Non-pigmented ciliary epithelial cell (primary cell): ENCODE measurements at places on chromosomes 3 and 15.

DNA sequence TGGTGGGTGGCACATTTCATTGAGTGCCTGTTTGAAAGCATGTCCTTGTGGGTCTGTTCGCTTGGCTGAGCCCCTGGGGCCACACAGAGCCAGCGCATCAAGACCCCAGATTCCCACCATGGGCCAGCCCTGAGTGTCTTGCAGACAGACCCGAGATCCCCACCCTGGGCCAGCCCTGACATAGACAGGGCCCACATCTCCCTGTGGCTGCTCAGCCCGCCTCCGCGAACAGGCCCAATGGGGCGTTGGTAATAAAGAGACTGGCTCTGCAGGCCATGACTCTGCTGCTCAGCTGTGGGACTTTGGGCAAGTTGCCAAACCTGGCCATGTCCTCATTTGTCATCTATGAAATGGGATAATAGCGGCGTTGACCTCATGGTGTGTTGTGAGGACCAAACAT, 22.6 kb downstream of the FAH start:
- DNase-seq: no peak

GRCh38 chr3:32412887-32413286, 21.2 kb downstream of the CMTM7 start:
- no peak for DNase-seq

DNA sequence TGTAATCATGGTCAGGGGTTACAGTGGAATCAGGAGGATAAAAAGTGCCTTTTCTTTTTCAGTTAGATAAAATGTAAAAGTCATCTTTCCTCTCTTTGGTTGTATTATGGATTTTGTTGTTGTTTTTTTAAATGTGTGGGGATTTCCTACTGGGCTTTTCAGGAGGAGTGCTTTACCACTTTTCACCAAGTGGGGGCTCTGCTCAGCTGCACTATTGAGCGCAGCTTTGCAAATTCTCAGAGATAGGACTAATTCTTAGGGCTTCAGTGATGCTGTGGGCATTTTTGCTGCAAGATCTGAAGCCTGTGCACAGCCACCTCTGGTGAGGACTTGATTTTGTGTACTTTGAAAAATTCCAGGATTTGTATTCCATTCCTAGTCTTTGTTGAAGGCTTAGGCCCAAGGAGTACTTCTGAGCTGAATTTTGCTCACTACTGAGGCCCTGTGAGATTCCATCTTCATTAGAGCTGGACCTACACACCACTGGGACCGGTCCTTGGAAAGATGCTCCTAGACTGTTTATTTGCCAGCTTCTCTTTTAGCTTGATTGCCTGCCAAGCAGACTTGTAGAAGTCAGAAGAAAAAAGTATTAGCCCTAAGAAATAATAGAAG, 7.5 kb downstream of the GNB5 start:
- DNase-seq: no peak

DNA sequence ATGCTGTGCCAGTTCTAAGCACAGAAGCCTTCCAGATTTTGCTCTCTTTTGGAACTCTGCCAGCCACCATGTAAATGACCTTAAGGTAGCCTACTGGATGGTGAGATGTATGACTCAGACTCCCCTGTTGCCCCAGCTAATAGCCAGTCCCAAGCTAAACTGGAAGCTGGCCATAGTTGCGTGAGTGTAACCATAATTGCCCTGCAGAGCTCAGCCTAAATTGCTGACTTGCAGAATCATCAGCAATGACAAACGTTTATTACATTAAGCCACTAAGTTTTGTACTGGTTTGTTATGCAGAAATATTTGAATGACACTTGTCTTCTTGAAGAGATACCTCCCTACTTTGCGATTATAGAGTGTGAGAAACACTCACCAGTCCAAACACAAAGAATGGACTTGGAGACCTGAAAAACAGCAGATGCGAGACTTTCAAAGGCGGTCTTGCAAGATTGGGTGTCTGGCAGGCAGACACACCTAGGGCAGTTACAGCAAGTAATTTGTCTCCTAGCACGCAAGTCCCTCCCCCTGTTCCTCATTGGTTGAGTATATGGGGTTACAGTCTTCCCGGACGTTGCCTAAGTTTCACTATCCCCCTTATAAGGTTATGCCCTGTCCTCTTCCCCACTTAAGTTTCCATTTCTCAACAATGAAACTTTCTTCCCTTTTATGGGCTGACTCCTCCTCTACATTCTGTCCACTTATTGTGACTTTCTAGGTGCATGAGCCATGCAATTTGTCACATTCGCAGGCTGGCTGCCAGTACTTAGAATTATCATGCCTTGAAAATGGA, 83.6 kb upstream of the XCR1 start:
- DNase-seq: no peak

DNA sequence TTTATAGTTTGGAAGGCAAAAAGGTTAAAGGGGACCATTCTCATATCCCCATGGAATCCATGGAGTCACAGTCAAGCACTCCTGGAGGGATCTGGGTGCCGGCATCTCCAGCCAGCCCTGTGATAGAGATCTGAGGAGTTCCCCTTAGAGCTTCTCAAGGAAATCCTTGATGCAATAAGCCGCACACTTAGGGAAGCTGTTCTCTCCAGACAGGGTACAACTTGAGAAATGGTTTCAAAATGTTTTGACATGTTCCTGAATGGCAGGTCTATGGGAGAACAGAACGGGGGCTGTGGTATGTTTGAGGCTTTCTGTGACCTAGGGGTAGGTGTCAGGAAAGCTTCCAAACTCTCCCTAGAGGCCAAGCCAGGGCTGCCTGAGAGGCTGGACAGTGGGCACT, 292.9 kb downstream of the TLE3 start:
- no peak for DNase-seq

DNA sequence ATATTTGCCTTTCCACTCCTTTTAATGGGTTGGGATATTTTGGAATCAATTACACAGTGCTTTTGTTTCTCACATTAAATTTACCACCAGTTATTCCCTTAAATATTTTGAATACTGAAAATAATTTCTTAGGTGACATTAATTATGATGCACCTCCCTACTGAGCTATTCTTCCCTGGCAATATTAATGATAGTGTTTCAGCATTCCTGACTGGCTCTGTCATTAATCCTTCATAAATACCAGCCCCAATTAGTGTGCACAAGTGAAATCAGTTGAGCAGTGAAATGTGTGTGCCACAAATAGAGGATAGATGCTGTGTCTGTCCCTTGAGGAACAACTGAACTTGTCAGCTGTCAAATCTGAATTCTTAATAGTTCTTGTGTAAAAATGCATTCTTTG, 304.0 kb downstream of the CACNA2D3 start:
- no peak for DNase-seq

- no peak for DNase-seq
These were observed 1.2 kb upstream of the ITIH4 start for GRCh38 chr3:52831500-52832301.

DNA sequence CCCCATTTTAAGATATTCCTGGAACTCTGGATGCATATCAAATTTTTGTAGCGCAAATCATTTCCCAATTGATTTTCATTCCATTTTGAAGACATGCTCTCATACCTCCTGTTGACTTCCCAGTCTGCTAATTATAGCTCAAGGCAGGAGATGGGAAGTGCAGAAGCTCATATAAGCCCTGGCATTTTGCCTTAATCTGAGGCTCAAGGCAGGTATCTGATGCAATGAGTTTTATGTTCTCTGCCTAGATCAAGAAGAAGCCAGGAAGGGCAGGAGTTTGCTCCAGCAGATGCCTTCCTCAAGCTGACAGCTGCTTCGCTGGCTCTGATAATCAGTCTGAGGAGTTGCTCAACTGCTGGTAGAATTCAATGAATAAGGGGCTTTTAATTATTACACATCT, 65.6 kb upstream of the NEDD4 start:
- DNase-seq: no peak

DNA sequence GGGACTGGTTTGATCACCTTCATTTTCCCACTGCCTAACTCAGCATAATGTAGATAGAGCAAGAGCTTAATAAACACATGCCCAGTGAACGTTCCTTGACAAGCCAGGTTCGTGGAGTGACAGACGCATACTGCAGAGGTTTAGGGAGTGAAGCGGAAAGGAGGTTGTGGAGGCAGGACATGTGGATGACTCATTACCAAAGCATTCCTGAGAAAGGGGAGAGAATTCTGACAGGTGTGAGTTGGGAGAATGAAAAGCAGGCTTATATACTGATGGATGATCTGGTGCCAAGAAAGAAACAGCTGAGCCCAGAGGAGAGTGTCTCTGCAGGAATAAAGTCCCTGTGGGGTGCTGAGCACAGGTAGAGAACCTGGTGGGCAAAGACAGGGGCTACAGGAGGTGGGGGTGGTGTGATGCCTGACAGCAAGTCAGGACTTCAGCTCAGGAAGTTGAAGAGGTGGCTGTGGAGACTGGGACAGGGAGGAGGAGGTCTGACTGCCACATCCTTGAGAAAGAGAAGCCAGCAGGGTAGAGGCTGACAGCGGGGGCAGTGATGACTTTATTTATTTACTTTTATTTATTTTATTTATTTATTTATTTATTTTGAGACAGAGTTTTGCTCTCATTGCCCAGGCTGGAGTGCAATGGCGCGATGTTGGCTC, 2.4 kb upstream of the RPL29 start:
- no peak for DNase-seq

DNA sequence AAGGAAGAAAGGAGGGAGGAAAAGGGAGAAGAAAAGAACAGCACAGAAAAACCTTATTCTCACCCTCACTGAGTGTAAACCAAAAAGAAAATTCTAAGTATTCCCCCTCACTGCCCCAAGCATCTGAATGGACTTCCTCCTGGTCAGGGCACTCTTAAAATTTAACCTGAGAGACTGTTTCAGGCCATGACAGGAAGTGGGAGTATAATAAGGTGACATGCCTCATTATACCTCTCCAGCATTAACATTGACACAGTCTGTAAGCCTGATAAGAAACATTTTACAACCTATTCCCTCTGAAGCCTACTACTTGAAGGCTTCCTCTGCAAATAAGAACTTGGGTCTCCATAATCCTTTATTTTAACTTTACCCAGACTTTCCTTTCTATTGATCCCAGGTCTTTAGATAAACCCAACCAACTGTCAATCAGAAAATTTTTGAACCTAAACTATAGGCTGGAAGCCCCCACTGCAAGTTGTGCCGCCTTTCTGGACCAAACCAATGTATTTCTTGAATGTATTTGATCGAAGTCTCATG, 41.7 kb downstream of the SLCO2A1 start:
- DNase-seq: no peak

- no peak for DNase-seq
These were observed 2.6 kb upstream of the LYSMD4 start for GRCh38 chr15:99735868-99736267.

GRCh38 chr3:152927131-152927530, 92.2 kb downstream of the P2RY1 start:
- DNase-seq: no peak

- no peak for DNase-seq
These were observed 17.3 kb downstream of the SUCNR1 start for GRCh38 chr3:151890721-151891141.

DNA sequence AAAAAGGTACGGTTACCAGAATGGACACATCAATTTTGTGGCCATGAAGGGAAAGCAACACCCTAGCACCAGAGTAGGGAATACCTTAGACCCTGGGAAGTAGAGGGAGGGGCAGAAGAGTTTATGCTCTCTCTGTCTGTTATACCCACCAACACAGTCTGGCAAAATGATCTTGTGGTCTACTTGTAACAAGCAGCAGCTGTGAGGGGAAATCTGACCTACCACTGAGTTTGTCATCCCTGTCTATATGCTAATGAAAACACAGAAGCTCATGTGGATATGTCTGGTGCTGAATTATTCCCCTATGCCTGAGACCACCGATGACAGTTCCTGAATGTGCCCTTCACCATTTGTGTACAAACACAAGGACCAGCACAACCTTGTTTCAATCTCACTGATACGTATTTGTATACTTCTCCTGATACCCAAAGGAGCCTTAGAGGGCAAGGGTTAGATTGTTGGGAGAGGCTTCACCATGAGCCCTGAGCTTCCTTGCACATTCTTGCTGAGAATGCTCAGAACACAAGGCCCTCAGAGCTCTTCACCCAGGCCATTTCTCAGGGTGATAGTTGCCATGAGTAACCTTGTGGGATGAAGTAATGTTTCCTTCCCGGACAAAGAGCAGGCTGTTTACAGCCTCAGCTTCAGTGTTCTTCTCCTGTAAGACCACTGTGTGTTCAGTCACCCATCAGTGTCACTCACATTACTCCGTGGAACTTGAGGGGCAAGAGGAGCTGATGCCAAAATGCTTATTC, 24.7 kb upstream of the ZNF639 start:
- DNase-seq: no peak

GRCh38 chr15:100772478-100772877, 107.2 kb upstream of the ALDH1A3 start:
- no peak for DNase-seq

- no peak for DNase-seq
These were observed 12.1 kb upstream of the SKOR1 start for GRCh38 chr15:67813104-67813634.

- DNase-seq: peak; percentile 8
These were observed 199.1 kb downstream of the LRRN1 start for GRCh38 chr3:3998140-3998922.

- no peak for DNase-seq
These were observed 37.4 kb downstream of the TM2D3 start for GRCh38 chr15:101614761-101615160.

GRCh38 chr15:40863660-40864270, 10.3 kb downstream of the RHOV start:
- DNase-seq: no peak

- peak; percentile 45 for DNase-seq
These were observed 120.3 kb downstream of the LRRK1 start for GRCh38 chr15:101039461-101039860.

GRCh38 chr3:16849229-16849628, 35.5 kb upstream of the PLCL2 start:
- DNase-seq: no peak

- no peak for DNase-seq
These were observed 66.7 kb downstream of the ST6GAL1 start for GRCh38 chr3:186997061-186997460.

DNA sequence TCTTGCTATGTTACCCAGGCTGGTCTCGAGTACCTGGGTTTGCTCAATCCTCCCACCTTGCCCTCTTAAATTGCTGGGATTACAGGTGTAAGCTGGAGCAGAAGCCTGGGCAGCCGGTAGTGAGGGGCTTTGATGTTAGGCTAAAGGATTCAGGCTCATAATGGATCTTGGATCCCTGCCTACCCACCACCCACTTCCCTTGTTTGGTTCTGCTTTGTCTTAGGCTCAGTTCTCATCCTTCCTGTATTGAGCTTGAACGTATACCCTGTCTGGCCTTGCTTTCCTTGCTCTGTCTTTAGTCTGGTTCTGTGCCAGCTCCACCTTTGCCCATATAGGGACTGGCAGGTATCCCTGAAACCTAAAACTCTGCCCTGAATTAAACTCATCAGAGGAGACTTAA, 1.7 kb downstream of the PPCDC start:
- no peak for DNase-seq

DNA sequence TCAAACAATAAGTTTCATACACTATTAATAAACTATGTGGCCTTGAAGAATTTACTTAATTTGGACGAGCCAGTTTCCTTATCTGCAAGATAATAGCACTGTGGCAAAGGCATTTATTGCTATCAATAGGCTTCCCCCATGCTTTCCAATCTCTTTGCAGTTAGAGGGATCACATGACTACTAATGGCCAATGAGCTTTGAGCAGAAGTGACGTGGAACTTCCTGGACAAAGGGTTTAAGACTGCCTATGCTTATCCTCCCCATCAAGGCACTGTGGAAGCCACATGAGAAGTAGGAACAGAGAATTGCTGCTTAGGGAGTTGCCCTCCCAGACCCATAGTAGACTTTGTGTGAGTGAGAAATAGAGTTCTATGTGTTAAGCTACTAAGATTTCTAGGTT, 16.7 kb upstream of the ZMAT3 start:
- no peak for DNase-seq

GRCh38 chr3:10918011-10918410, 74.5 kb upstream of the SLC6A1 start:
- DNase-seq: no peak

GRCh38 chr3:194139071-194139813, 3.3 kb downstream of the HES1 start:
- no peak for DNase-seq
